Dorsolateral prefrontal cortex (tissue), 122 donors: ENCODE measurements at places on chromosomes 6 and 20.

- no peak for DNase-seq
Measured at GRCh38 chr6:2622671-2623070, 128.1 kb downstream of the MYLK4 start.

- DNase-seq: no peak
Measured at GRCh38 chr20:13416531-13416930, 195.5 kb downstream of the ISM1 start.

GRCh38 chr6:73180076-73180738, 45.1 kb downstream of the KHDC1L start:
- DNase-seq: no peak

GRCh38 chr6:152094992-152095592, 287.6 kb downstream of the ESR1 start:
- no peak for DNase-seq

DNA sequence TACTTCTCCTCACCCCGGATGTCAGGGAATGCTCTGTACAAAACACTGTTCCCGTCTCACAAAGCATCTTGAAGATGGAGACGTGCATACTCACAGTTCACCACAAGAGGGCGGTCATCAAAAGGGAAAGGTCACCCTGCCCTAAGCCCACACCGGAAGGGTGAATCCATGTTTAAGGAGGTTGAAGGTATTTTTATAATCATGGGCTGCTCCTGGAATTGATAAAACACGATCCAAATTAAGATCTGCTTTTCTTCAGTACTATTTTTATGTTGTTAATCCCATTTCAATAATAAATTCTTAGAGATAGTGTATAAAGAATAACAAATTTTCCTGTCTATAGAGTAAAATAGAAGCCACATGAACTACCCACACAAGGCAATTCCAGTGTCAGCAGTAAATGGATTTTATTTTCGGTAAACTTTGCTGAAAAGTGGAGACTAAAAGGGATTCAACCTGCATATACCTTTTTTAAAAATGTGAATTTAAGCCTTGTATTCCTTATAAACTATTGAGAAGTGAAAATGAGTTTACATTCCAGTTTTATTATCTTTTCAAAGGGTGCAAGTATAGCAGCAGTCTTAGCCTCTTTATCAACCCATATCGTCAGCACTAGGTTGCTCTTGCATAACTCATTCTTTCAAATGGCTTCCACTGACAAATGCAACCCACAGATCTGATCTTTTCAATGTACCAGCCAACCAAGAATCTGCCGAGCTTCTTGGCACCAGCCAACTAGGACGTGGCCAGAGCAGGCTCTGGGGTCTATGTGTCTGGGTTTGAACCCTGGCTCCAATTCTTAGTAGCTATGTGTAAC, 79.7 kb upstream of the MBOAT1 start:
- peak; percentile 76 for DNase-seq

DNA sequence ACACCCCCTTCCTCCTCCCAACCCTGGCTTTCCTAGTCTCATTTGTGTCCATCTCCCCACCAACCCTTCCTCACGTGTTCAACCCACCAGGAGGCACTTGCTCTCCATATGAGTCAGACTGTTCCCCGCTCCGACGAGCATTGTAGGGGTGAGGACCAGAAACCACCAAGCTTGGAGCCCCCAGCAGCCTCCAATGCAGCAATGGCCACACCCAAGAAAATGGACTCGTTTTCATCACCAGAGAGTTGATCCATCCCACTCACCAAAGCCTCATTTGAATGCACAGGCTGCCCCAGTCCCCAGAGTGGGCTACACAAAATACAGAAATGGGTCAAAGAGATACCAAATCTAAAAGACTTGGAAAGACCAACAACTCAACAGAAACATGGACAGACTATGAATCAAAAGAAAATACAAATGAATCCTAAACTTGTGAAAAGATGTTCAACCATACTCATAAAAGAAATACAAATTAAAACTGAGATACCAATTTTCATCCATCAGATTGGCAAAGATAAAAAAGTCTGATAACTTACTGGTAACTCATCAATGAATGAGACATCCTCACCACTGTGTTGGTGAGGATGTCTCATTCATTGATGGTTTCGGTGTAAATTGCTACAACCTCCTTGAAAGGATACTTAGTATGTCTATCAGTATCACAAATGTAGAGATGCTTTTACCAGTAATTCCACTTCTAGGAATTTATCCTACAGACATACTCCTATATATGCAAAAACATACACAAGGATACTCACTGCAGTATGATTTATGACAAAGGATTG, 68.1 kb downstream of the TRERF1 start:
- no peak for DNase-seq

DNA sequence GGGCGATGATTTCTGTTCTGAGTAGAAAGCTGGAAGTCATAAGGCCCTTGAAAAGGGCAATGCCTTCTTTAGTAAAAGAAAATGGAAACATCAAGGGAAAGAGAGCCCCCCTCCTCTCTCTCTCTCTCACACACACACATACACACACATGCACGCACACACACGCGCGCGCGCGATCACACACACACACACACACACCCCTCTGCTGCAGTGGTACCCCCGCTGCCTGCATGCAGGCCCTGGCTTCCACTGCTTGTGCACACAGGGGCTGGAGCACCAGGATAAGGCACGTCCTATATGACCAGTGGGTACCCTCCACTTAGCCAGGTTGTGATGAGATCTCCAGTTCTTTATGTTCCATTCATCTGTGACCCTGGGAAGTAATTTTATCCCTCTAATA, 300.9 kb downstream of the SLC35F1 start:
- DNase-seq: no peak

- no peak for DNase-seq
Measured at GRCh38 chr6:54048782-54049181, 62.5 kb upstream of the MLIP start.
